ENCODE measurements at places on chromosomes 4 and X.

DNA sequence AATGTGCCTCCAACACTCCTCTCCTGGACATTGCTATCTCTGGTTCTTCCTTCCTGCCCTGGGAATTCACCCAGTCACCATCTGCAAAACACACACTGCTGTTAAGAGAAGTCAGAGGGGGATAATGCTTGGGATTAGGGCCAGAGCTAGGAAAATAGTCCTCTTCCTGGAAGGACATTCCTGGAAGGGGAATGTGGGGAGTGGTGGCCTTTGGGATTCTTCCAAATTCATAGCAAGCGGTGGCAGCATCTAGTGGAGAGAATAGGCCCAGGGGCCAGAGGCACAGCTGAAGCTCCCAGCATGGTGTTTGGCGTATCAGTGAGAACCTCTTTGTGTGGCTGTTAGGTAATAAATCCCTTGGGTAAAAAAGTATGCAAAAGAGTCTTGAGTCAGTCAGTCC lies 34.3 kb downstream of the SHROOM4 start:
- DNase-seq = no peak

DNA sequence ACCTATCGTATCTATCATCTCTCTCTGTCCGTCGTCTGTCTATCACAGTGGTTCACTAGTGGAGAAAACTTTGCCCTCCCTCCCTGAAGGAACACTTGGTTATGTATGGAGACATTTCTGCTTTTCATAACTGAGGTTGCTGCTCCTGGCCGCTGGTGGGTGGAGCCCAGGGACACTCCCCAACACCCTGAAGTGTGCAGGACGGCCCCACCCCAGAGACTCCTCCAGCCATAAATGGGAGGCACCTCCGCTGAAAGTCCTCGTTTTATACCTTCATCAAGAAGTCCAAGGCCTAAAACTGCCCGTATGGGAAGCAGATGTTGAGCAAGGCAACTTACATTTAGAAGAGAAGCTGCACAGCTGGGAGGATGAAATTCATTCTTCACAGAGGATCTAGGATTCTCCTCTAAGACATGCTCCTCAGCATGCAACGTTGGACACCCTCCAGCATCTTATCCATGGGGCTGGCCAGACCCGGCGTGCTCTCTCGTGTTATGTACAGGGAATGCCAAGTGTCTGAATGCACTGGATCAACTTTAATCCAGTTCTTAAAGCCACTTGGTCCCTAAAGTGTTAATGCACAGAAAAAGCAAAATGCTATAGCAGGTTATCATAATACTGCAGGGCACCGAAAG lies 43.5 kb downstream of the PRKX start:
- no peak for DNase-seq

GRCh38 chrX:137234651-137235402 lies 201.0 kb upstream of the GPR101 start:
- no peak for DNase-seq

DNA sequence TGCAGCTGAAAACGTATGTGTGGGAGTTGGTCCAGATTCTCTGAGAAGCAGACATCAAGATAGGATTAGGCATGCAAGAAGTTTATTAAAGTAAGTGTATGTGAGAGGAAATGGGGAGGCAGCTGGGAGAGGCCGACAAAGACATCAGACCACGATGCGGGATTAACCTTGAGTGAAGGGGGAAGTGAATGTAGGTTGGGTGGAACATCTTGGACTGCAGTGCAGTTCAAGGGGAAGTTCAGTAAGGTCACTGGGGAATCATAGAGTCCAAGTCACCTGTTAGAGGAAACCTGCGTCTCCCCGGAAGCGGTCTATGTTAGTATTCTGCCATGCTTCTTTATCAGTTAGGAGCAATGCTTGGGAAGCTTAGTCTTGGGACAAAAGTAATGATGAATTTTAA lies 22.0 kb downstream of the CXCL8 start:
- no peak for DNase-seq

- DNase-seq = no peak
Measured at GRCh38 chr4:141642711-141643110, 6.3 kb downstream of the IL15 start.

DNA sequence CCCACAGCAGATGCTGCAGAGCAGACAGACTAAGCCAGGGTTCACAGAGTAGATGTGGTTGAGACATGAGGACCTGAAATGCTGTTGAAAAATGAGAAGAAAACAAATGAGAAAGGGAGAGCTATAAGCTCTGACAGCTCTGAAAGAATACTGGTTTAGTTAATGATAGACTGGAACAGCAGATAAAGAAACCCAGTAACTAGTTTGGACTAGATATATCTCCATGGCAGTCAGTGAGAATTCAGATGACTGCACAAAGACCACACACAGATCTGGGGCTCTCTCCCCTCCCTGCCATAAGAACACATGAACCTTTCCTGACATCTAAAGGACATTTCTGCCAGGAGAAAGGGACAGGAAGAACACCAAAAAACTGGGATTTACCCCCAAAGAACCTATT lies 8.2 kb downstream of the NAA11 start:
- no peak for DNase-seq

- no peak for DNase-seq
Measured at GRCh38 chrX:18643243-18643642, 28.7 kb downstream of the RS1 start.

- no peak for DNase-seq
Measured at GRCh38 chr4:16897991-16898827, at the start of gene LDB2. TSS of gene LDB2 (minus strand) at chr4:16898645.

- no peak for DNase-seq
Measured at GRCh38 chrX:8717354-8717753, 14.6 kb downstream of the ANOS1 start.

- no peak for DNase-seq
Measured at GRCh38 chr4:174559894-174560293, 37.6 kb upstream of the HPGD start.

DNA sequence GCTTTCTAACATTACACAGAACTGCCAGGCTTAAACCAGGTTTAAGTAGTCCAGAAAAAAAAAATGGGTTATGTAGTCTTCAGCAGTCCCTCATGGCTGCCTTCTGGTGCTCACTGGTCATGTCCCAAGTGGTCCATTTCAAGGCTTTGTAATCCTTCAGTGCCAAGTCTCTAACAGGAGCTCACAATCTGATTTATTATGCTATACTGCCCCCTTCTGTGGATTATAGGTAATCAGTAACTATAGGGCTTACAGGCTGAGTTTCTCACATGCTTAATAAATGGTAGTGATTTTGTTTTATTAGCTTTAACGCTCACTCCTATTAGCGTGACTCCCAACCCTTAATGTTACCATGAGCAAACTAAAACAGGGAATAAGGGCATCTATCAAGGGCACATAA lies 92.5 kb upstream of the EDA2R start:
- DNase-seq = no peak

GRCh38 chrX:85836868-85837267 lies 210.5 kb downstream of the CHM start:
- DNase-seq = no peak
